AML-193 (cell line): ENCODE measurements at places on chromosomes 7 and 10.
A peak's percentile ranks its signal among the peaks of the same experiment; 100 is the strongest.

DNA sequence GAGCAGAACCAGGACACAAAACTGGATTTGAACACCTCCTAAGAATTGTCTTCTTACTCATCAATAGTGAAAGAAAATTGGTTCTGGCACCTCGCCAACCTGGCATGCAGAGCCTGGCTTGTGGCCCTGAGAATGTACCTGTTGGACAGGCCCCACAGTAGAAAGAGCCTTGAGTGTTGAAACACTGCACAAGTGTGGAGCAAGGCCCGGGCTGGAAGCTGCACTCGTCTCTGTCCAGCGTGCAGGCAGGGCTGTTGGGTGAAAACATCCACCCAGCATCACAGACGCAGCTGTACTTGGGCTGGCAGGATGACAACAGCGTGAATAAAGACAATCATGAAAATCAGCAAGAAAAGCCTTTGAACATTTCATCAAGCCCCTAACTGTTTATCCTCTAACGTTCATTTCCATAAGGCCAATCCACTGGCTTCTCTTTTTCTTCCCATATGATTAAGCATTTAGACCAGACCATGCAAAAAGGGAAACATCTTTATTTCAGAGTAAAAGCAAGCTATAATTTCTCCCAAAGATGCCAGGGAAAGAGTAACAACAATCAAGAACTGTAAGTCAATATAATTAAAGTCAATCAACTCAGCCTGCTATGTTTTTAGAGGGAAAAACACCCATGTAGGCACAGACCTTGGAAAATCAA lies 15.6 kb downstream of the CUBN start:
- no peak for DNase-seq

DNA sequence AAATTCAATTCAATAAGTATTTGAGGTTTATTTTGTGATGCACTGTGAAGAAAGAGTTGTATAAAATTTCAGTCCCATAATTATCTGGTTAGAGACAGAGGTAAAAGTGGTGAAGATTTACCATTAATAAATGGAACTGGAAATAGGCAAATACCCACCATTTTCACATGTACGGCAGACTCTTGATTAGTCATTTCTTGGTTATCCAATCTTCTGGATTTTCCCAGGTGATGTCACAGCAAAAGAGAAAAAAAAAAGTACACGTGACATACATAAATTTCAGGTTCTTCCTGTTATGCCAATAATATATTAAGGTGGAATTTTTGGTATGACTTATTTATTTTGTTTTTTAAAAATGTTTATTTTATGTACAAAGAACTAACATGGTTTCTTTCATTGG lies 26.8 kb downstream of the NT5C3A start:
- DNase-seq: no peak

DNA sequence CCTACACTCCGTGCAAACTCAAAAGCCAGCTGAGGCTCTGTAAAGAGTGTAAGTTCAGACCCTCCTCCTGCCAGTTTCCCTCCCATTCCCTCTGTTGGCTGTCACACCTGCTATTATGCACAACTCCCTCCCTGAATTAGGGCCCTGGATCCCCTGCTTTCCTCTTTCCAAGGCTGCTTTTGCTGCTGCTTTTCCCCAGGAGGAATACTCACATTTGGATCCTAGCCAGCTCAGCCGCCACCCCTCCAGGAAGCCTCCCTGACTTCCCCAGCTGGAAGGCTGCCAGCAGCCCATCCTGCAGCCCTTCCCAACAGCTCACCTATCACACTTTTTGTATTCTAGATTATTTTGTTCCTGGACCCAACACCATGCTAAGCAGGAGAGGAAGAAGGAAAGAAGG lies 40.9 kb upstream of the WDR11 start:
- no peak for DNase-seq

GRCh38 chr7:70739646-70740210 lies 392.2 kb upstream of the GALNT17 start:
- no peak for DNase-seq

DNA sequence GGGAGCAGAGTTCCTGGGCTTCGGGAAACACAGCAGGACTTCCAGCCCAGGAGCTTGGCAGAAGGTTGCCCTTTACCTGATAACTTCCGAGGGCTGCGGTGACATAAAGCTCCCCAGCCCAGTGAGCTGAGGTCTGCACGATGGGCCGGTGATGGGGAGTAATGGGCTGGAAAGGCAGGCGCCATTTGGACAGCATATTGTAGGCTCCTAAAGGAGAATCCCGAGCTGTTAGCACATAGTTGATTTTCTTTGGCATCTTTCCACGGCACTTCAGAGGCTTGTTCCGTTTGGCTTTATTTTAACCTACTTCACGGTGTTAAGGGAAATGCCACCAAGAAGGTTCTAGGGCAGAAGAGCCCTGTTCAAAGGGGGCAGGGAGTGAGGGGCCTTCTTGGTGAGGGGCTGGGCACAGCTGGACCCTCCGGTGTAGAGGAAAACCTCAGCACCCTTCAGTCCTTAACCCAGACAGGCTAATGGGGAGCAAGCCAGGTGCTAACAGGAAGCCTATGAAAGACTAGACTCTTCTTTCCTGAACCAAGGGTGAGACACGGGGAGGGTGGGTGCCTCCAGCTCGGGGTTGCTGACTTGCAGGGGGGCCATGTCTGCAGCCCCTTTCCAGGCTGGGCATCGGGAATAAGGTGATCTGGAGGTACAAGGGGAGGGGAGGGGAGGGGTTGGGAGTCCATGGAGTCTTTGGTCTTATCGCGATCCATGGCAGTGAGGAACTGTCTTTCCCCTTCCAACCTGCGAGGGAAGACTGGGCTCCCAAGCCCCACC lies 347.7 kb downstream of the GLRX3 start:
- no peak for DNase-seq

DNA sequence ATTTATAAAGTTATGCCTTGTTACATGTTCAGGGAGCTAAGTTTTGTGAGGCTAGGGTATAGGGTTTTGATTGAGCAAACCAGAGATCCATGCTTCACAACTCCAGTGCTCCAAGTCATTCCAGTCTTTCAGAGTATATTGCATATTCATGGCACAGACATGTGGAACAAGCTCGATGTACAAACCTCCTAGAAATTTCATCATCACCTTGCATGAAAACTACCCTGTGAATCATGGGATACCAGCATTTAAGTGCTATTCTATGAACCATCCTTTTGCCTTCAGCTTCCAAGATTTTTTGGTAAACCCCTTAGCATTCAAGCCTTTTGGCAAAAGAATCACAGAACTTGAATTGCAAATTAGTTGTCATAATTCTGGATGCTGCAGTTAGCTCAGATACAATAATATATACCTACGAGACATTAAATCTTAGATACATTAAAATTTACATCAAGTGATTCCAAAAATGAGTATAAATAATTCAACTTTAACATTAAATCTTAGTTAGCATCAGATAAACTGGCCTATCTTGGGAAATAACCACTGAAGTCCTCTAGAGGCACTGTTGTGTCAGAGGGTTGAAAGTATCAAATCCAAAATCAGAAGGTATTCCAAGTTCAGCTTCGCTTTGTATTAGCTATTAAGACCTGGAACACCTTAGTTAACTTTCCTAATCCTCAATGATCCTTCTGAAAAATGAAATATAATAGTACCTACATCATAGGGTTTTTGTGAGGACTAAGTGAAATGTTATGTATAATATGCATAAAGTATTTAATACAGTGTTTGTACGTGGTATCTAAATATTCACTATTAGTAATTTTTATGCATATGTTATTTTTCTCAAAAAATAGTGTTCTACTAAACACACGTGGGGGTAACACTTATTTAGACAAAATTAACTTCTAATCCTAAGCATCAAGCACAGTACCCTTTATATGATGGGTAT lies 55.5 kb upstream of the CABCOCO1 start:
- peak; percentile 0 for DNase-seq

- no peak for DNase-seq
These were observed 87.1 kb upstream of the PDLIM1 start for GRCh38 chr10:95377950-95378349.

- DNase-seq: no peak
These were observed 17.3 kb upstream of the NRBF2 start for GRCh38 chr10:63115732-63116383.

DNA sequence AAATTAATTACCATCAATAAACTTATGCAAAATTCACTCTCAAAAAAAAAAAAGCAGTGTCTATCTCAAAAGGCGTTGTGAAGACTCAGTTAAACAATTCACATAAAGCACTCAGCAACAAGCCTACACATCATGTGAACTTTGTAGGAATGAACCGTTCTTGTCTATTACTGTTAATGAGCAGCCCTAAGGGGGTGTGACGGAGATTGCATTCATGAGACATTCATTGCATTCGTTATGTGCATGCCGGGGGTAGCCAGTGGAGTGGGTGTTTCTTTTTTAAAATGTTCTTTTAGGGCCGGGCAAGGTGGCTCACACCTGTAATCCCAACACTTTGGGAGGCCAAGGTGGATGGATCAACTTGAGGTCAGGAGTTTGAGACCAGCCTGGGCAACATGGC lies 193.0 kb downstream of the PRPF18 start:
- no peak for DNase-seq

DNA sequence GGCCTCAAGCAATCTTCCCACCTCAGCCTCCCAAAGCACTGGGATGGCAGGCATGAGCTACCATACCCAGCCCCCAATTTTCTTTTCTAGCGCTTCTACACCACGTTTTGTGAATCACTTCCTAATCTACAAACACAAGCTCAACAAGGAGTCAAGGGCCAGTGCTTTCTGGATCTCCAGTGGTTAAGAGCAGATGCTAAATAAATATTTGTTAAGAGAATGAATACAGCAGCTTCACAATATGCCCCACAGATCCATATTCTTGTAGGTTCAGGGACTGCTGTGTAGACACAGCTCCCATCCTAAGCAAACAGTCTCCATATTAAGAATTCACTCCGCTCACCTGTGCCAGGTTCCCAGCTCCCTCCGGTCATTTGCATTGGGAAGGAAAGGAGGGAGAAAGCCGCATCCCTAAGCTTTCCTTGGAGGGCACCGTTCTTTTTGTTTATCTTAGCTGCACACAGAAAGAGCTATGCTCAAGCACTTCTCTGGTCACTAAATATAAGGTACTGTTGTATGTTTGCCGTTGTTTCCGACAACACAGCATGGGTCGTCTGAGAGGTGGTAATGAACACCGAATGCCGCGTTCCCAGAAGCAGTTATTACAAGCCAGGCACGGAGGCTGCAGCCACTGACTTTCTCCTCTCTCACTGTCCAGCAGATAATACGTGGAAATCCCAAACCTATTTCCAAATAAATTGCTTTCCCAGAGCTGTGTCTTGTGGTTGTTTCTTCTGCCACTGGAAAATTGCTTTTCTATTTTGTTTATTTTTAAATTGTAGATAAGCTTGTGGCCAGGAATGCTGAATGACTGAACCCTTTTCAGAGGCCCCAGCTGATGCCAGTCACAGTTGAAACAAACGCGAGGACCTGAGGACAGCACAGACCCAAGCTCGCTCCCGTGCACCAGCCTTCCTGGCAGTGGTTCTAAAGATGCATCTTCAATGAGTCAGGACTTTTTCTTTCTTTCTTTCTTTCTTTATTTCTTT lies 217.1 kb downstream of the PRPF18 start:
- DNase-seq: no peak

DNA sequence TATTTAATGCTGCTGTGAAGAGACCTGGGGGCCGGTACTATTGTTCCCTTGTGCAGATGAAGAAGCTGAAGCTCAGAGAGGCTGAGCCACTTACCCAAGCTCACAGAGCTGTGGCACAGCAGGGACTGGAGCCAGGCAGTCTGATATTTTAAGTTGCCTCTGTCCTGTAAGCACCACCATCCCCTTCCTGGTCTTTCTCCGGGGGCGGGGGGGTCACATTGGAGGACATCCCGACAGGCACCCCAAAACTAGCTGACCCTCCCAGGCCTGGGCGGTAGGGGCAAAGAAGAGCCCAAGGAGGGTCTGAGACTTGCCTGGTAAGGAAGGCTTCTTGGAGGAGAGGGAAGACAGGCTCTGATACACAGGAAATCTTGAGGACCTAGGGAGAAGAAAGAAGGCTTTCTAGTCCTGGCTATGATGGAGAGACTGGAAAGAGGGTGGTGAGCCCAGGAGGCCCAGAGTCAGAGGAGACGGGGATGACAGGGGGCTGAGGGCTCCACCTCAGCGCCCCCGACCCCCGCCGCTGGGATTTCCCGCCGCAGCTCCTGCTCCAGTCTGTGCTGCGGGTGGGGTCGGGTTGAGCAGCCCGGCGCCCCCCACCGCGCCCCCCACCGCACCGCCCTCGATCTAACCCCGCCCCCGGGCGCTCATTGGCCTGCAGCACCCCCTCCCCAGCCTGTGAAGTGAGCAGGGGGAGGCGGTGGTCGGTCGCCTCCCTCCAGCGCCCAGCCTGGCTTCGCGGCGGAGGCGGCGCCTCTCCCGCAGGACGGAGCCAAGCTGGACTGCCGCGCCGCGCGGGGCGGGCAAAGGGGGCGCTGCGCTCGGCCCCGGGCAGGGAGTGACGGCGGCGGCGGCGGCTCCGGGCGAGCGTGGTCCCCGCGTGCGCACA lies at the start of gene ADCYAP1R1:
ADCYAP1R1 (plus strand) TSS at position 711 of the 889 bp plus-strand sequence. CDS start 10,957 bp downstream, outside the sequence.
- no peak for DNase-seq

- no peak for DNase-seq
These were observed 32.8 kb downstream of the KIAA1549 start for GRCh38 chr7:138948403-138948802.
